KBM-7 (cell line): ENCODE measurements at places on chromosomes 16 and 17.

DNA sequence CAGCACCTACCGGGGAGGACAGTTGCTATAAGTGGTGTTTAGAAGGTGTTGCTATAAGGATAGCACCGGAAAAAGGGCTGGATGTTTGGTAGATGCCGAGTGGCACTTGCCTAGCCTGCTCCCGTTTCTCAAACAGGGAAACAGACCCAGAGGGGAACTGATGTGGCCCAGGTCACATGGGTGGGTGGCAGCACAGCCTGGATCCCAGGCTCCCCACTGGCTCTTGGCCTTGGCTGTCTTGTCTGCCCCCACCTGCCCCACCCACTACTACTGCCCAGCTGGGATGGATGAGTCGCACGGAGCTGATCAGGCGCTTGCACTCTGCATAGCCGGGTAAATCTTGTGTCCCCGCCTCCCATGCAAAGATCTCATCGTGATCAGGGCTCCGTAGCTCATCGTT lies 7.2 kb downstream of the SMTNL2 start:
- DNase-seq = no peak

GRCh38 chr16:86585821-86586611 lies 7.7 kb downstream of the FOXL1 start:
- DNase-seq = no peak

DNA sequence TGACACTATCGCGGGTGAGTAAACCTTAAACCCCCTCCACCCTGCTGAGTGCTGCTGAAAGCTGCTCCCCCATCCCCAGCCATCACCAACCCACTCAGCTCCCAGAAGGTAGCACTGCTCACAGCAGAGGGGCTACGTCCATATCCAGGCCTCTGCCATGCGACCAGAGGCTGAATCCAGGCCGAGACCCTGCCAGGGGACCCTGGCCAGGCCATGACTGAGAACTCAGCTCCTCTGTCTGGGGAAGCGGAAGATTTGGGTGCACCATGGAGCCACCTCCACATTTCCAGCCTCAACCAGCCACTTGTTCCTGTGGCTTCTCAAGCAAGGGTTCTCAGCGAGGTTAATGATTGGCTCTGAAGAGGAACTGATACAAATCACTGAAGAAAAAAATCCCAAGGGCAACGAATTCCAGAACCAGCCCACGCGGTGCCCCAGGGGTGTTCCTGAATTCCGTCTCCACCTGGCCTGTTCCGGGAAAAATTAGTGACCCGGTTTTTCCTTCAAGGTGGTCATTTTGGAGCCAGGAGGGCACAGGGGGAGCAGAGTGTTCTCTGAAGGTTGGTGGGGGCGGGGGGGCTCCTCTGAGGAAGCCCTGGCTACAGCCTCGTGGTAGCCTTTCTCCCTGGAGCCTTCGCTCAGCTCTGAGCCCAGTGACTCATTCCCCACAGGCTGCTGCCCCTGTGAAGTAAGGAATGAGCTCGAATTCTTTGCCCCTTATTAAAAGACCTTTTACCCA lies 9.3 kb upstream of the SLC16A5 start:
- no peak for DNase-seq

DNA sequence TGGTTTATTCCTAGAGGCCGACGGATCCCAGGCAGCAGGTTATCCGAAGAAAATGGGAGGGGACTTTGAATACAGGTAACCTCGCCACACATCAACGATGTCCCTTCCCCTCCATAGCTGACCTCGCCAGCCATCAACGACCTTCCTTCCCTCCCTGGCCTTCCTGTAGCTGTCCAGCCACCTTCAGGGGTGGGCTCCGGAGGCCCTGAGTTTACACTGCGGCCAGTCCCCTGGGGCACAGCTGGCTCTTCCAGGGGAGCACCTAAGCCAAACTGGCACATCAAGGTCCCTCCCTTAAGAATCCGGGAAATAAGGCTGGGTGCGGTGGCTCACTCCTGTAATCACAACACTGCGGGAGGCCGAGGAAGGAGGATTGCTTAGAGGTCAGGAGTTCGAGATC lies 10.1 kb upstream of the RPH3AL start:
- DNase-seq = no peak

- DNase-seq = no peak
Measured at GRCh38 chr16:70656712-70657263, 10.4 kb downstream of the IL34 start.

DNA sequence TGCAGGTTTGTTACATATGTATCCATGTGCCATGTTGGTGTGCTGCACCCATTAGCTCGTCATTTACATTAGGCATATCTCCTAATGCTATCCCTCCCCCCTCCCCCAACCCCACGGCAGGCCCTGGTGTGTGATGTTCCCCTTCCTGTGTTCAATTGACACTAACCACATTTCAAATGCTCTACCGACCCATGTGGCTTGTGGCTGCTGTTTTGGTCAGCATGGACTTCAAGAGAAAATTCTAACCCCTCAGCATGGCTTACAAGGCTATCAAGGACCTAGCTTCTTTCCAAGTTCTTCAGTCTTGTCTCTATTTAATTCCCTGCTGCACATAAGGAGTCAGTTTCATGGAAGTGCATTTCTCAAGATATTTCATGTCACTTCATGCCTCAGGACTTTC lies 52.9 kb downstream of the MMD start:
- DNase-seq = peak; percentile 28

GRCh38 chr17:67571478-67571877 lies 146.3 kb upstream of the NOL11 start:
- no peak for DNase-seq

- DNase-seq = no peak
Measured at GRCh38 chr17:15649861-15650421, 30.4 kb upstream of the FBXW10B start.

DNA sequence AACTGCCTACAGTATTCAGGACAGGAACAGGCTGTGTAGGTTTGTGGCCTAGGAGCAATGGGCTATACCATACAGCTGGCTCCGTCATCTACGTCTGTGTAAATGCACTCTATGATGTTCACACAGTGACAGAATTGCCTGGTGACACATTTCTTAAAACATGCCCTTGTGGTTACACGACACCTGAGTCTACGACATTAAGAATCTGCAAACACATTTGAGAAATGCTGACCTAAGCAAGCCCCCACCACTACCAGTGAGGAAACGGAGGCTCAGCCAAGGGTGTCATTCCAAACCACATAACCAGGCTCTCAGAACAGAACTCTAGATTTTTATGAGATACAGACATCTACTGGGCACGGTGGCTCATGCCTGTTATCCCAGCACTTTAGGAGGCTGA lies 23.5 kb downstream of the USP36 start:
- DNase-seq = peak; percentile 36
